ENCODE measurements at places on chromosomes 13 and 19.

DNA sequence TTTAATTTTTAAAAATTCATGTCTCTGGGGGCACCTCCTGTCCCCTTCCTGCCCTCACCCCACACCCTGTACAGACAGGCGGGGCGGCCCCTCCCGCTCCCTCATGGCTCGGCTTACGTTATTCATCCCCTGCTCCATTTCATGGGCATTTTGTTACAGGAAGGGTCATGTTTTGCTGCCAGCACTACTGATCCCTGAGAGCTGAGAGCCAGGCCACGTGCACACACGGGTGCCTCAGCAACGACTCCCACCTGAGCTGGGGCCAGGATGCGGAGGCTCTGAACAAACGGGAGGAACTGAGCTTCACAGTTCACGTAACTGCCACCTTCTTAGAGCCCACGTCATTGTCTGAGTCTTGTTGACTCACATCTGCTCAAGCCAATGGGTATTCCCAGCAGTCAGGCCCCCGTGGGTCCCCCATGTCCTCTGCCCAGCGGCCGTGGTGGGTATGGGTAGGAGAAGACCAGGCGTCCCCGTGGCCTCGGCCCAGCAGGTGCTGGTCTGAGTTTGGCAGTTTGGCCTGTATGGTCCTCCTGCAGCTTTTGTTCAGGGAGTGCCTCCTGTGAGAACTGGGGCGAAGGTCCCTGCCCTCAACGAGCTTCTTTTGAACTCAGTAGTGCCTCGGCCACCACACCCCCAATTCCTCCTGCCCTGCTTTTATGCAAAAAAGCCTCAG, 16.4 kb upstream of the TMEM255B start:
- peak; percentile 52 for DNase-seq

- no peak for DNase-seq
Observed at GRCh38 chr19:30556230-30556711, 184.1 kb downstream of the ZNF536 start.

GRCh38 chr19:17473041-17473440, 2.7 kb downstream of the SLC27A1 start:
- DNase-seq = peak; percentile 57

GRCh38 chr13:86673931-86674431, 874.8 kb upstream of the SLITRK6 start:
- DNase-seq = no peak

DNA sequence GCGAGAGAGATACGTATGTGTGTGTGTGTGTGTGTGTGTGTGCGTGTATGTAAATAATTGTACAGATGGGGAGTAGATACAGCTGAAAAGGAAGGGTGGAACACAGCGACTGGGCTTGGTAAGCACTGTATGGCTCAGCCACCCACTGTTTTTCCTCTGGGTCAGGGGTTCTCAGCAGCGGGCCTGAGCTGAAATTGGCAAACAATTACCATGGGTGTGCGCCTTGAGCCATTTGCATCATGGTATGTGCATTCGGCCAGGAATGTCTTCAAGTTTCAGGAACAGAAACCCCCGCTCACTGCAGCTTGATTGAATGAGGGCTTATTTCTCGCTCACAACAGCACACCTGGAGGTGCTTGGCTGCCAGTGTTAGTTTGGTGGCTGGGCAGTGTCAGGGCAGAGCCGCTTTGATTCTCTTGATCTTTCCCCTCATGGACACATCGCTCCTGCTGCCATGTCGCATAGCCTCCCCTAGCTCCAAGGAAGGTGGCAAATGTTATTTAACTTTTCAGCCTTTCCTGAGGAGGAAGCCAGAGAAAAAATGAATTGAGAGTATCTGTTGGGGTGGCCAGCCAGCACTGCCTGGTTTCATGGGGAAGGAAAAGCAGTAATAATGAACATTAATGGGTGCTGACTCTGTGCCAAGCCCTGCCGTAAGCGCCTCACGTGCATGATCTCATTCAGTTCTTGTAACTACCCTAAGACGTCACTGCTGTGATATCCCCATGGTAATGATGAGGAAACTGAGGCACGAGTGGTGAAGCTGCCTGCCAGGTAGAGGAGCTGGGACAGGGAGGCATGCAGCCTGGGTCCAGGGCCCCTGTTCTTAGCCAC, 126.9 kb downstream of the SIPA1L3 start:
- peak; percentile 55 for DNase-seq

GRCh38 chr19:27906081-27906480, 1306.9 kb downstream of the UQCRFS1 start:
- DNase-seq = no peak

DNA sequence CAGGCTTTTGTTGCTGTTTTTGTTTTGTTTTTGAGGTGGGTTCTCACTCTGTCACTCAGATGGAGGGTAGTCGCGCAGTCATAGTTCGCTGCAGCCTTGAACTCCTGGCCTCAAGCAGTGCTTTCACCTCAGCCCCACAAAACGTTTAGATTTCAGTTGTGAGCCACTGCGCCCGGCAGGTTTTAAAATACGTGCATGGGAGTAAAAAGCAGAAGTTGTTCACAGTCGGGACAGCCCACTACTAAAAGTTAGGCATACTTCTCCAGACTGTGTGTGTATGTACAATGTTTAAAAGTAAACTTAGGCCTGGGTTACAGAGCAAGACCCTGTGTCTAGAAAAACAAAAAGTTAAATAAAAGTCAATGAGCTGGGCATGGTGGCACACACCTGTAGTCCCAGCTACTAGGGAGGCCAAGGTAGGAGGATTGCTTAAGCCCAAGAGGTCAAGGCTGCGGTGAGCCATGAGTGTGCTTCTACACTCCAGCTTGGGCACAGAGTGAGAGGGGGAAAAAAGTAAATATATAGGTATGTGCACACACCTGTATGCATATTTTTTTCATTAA, 6.1 kb downstream of the SAFB start:
- DNase-seq = no peak

- DNase-seq = no peak
Observed at GRCh38 chr13:54949735-54950134, 1921.1 kb downstream of the OLFM4 start.

- no peak for DNase-seq
Observed at GRCh38 chr13:111993691-111994090, 73.3 kb upstream of the SOX1 start.

GRCh38 chr19:24033963-24034342, 53.0 kb upstream of the ZNF254 start:
- DNase-seq = peak; percentile 79

All from kidney tubule cell (primary cell).